ENCODE measurements at places on chromosomes 11 and 22.

DNA sequence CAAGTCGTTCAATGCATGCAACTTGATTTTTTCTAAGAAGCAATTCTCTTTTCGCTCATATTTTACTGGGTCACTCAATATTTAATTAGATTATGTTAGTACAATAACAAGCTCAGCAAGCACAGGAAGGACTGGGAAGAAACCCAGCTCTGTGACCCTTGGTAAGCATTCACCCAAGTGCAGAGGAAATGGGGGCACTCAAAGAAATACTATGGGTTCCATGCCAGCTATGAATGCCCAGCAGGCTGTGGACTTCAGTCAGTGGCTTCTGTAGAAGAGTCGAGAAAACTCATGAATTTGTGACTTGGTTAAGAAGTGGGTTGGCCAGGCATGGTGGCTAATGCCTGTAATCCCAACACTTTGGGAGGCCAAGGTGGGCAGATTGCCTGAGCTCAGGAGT lies 123.6 kb downstream of the GALNT18 start:
- DNase-seq, result no peak

DNA sequence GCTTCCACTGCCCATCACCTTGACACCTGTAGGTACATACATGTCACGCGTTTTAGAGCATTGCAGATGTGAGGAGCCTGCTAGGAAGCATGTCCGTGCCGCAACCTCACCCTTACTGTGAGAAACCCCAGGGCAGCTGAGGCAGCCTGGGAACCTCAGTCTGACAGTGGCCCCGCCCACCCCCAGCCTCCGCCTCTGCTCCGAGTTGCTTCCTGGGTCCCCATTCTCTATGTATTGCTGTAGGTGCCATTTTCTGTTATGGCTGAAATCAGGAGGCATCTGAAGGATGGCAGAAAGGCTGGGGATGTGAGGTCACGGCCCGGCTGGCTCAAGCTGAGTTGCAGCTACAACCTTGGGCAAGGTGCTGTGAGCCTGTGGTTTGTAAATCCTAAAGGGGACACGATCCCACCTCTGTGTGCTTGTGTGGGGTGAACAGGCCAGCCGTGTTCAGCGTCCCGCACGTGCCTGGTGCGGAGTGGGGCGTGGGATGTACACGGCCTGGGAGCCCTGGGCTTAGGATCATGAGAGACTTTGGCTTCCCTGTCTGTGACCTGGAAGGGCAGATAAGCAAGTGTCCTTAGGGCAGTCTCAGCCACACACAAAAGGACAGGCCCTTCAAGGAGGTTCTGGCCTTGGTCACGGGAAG lies 102.7 kb downstream of the PHF21B start:
- no peak for DNase-seq

GRCh38 chr11:2517386-2518064 lies 72.7 kb downstream of the KCNQ1 start:
- DNase-seq, result no peak

GRCh38 chr11:65616575-65617001 lies 1.0 kb downstream of the PCNX3 start:
- DNase-seq, result no peak

GRCh38 chr11:35157814-35158700 lies 19.1 kb downstream of the CD44 start:
- no peak for DNase-seq

GRCh38 chr11:63686926-63687325 lies 5.6 kb downstream of the RTN3 start:
- DNase-seq, result no peak

All from nephron progenitor cell (in vitro differentiated cells).